Nephron progenitor cell (in vitro differentiated cells): ENCODE measurements at places on chromosomes 6 and 20.

- DNase-seq = no peak
Observed at GRCh38 chr6:74632196-74632875, 573.5 kb downstream of the COL12A1 start.

DNA sequence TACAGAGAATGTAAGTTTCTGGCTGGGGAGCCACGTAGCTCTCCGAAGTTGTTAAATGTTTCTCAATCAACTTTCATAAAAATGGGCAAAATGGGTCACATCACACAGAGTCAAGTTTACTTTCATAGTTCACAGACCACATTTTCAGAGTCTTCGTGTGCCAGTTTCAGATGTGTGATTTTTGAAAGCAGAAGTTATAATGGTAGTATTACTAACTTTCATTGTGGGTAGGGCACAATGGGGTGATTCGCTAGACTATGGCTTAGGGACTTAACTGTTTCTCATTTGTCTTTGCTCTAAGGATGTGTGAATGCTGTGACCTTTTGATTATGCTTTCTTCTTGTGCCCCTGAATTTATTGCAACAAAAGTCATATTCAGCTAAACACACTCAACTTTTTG, 109.0 kb upstream of the SUPT3H start:
- DNase-seq = no peak

DNA sequence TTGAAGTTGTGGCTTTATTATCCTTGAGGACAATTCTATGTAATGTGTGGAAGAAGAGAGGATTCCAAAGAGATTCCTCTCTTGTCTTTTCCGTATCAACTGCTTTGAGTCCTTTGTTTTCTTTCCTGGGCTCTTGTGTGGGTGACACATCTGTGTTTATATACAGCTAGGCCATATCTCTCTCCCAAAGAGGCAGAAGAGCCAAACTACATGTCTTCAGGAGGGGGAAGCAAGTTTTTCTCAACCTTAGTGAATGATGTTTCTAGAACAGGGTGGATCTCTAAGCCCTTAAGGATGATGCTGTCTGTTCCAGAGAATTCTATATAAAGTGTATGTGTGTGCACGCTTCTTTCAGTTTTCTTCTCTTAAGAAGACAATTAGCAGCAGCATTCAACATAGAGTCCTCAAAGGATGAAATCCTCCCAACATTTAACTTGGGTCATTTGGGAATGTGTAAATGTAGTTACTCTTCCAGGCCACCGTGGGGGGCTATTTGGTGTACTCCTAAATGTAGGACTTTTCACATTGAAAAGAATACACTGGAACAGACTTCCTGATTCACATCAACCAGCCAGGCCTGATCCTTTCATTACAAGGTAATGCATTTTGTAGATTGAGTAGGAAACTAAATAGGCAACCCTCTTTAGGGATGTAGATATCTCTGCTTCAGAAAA, 92.8 kb upstream of the EEF1E1 start:
- DNase-seq = no peak

GRCh38 chr6:29424575-29424974, 9.8 kb downstream of the OR12D1 start:
- DNase-seq = no peak

- DNase-seq = no peak
Observed at GRCh38 chr6:15296735-15297134, 50.9 kb downstream of the JARID2 start.

DNA sequence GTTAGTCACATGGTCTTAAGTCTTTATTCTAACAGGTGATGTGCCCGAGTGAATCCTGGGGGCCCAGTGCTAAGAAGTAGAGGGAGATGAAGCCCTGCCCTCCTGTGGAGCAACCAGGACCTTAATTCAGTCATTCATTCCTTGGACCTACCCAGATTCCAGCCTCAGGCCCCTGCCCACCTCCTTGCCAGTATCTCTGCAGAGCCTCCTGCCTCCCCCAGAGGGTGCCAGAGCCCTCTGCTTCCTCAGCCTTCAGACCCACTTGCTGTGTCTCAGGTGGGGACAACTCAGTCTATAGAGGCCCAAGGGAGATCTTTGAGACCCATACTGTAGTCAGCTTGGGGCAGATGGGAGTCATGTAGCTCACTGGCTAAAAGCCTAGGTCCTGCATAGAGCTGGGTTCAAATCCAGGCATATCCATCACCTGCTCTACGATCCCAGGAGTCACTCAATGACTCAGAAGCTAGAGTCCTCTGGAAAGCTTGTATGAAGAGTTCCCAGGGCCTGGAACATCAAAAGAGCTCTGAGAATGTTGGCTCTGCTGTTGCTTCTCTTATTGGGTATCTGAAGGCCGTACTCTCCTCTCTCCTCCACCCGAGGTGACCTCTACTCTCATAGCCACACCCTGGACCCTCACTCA, 3.9 kb upstream of the SIGLEC1 start:
- peak; percentile 57 for DNase-seq

GRCh38 chr6:153790048-153790447, 249.0 kb upstream of the OPRM1 start:
- DNase-seq = no peak

- no peak for DNase-seq
Observed at GRCh38 chr20:16580620-16581019, 7.4 kb upstream of the KIF16B start.

- DNase-seq = no peak
Observed at GRCh38 chr6:134675110-134676054, 274.5 kb downstream of the ALDH8A1 start.

DNA sequence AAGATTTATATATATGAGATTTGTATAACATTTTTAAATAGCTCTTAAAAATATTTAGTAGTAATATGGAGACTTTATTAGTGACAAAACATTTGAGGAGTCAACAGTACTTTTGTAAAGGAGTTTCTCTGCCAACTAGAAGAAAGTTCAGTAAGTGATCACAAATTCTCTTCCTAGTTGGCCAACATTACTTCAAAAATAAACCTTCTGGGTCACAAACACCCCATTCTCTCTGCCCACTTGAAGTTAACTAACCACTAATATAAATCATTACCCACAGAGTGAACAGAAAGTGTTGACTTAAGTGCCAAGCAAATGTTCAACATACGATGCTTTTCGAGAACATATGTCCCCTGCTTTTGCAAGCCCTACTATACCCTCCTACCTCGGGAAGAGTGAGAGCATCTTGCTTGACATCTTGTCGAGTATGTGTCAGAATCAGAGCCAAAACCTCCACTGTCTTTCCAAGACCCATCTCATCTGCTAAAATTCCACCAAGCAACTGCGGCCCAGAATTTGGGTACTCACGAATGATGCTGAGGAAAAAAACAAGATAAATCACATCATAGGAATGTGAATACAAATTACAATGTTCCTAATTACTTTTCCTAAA, 16.9 kb downstream of the SHPRH start:
- no peak for DNase-seq

- DNase-seq = no peak
Observed at GRCh38 chr6:142476452-142476851, 174.6 kb downstream of the ADGRG6 start.

DNA sequence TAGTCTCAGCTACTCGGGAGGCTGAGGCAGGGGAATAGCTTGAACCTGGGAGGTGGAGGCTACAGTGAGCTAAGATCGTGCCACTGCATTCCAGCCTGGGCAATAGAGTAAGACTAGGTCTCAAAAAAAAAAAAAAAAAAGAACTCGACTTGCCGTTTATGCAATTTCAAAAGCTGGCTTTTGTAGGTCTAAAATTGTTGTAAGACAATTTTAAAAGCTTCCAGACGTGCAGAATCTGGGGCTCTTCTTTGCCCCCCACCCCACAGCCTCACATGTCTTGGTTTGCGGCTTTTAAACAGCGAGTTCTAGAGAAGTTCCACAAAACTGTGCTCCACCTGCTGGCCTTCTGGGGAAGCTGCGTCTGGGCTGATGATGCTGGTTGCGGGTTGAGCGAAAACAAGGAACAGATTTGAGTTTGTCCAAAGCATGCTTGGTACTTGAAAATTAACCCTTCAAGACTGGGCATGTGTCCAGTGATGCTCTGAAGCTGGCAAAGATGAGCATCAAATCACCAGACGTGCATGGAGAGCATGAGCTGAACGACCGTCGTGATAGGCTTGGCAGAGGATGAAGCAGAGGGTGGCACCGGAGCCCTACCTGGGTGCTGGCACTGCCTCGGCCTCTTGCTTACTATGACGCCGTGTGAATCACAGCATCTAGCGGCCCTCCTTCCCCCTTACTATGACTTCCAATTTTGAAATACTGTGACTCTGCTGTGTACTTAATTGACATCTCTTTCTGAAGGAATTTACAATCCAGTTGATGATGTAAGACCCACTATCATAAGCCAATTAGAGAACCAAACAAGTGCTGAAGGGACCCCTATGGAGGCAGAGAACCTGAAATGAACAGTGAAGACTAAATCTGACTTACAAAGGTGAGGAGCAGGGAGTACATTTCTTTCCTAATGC, 171.4 kb downstream of the GMPR start:
- DNase-seq = peak; percentile 59
